ENCODE measurements at places on chromosomes 2 and 18. TPM values are rescaled to one million over a fixed set of nuclear protein-coding genes. Genes with fewer than 3 reads are reported as not detected.

- DNase-seq = no peak
Measured at GRCh38 chr2:38038682-38039081, 37.3 kb downstream of the CYP1B1 start.

- DNase-seq = peak; percentile 36
Measured at GRCh38 chr2:230447455-230448451, 31.8 kb downstream of the SP100 start.

DNA sequence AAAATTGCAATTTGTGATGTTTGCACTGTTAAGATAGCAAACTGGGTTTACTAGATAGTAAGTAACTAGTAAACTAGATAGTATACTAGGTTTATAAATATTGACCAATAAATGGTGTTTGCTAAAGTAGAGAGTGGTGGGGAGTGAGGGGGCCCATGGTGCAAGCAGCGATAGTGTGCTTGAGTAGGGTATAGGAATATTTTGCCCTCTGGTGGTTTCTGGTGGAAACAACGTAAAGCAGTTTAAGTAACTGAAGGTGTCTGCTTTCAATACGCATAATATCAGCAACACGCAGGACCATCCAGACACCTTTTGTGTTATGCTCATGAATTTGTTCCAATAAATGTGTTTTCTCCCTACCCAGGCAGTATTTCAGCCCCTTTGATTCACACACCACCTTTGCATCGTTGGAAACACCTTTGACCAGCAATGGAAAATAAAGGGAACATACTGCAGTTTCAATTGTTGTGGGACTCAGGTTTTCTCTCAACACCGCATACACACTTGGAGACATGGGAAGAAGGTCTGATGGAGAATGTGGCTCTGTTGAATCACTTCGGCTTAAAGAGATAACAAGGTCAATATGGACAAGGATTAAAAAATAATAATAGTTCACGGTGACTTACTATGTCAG, 16.7 kb upstream of the STAT1 start:
- peak; percentile 37 for DNase-seq

GRCh38 chr2:230319211-230319862, 7.7 kb upstream of the SP140L start:
- peak; percentile 88 for DNase-seq

DNA sequence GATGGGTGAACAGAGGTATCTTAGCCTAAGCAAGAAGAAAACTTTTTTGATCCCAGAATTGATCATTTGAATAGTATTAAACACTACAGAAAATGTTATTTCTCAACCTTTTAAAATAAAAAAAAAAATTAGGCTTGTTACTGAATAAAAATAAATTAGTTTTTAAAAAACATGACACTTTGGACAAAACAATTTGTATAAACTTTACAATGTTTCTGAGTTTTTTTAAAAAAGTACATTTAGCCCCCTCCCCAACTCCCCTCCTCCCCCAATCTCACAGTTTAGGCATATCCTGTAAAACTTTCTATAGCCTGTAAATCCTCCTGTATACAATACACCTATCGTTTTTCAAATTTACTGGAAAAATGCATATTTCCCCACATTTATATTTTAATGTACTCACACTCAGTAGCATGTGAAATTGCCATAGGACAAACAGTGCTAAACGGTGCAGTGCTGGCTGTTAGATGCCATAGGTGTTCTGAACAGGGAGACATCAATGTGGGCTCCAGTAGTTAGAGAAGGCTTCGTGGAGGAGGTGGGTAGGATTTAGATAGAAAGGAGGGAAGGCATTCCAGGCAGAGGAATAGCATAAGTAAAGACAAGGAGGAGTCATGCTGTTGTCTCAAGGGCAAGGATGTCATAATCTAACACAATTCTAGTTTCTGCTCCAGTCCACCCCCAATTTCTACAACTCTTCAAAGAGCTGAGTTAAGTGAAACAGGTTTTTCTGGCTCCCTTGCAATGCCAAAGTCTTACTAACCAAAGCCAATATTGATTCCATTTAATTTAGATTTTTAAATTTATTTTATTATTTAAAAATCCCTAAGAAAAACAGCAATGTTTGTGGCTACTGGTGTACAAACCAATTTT, 50.9 kb downstream of the SP3 start:
- no peak for DNase-seq

DNA sequence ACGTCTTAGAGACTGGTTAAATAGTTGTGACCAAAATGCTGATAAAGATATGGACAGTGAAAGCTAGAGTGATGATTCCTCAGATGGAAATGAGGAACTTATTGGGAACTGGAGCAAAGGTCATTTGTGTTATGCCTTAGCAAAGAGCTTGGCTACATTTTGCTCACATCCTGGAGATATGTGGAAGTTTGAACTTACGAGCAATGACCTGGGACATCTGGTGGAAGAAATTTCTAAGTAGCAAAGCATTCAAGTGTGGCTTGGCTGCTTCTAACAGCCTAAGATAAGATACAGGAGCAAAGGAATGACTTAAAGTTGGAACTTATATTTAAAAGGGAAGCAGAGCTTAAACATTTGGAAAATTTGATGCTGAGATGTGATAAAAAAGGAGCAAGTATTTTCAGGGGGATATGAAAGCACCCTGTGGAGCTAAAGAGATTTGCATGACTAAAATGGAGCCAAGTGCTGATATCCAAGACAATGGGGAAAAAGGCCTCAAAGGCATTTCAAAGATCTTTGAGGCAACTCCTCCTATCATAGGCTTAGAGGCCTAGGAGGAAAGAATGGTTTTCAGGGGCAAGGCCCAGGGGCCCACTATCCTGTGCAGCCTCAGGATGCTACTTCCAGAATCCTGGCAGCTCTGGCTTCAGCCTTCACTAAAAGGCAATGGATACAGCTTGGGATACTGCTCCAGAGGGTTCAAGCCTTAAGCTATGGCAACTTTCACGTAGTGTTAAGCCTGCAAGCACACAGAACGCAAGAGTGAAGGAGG, 124.1 kb upstream of the KLHL14 start:
- DNase-seq = no peak

DNA sequence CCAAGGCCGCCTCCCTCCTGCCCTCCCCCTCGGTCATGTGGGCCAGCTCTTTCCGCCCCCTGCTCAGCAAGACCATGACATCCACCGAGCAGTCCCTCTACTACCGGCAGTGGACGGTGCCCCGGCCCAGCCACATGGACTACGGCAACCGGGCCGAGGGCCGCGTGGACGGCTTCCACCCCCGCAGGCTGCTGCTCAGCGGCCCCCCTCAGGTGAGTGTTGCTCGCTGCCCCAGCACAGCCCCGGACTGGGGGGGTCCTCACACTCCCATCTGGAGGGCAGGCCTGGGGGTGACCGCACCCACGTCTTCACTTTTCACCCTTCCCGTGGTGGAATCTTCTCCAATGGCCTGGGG, 51.3 kb downstream of the NTSR2 start:
- no peak for DNase-seq

DNA sequence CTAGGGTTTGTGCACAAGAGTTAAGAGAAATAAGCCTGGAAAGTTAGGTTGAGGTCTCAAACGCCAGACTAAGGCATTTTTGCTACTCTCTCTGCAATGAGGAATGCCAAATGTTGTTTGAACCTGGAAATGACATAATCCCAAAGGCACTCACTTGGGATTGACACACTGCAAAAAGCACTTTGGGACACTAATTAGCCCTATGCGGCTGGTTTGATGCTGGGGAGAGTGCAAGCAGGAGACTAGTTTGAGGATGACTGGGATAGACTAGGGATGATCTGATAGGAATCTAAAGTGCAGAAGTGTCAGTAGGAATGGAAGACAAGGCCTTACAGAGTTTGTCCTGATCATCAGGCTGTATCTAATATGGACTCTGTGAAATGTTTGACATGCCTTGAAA, 469.0 kb downstream of the SLC4A3 start:
- DNase-seq = no peak

- no peak for DNase-seq
Measured at GRCh38 chr2:138373993-138374408, 127.6 kb upstream of the SPOPL start.

GRCh38 chr2:109615637-109616144, 1.5 kb downstream of the SOWAHC start:
- no peak for DNase-seq

DNA sequence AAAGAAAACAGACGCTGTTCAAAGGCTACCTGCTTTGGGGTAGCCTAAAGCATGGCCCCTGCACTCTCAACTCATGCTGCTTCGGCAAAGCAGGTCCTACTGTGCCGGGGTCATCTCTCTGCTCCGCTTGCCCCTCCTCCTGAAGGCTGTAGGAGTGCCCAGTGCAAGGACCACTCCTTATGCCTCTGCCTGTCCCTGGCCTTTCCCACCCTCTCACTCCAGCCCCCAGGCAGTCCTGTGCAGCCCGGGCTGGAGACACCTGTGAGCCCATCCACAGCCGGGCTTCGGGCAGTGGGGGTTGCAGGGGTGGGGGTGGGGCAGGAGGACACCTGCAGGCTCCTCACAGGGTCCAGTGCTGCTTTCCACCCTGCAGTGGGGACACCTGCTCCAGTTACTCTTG, 69.1 kb downstream of the ACKR3 start:
- DNase-seq = no peak

The G6PC2 gene
- not detected for total RNA-seq

The TP53I3 gene
- total RNA-seq = not detected

The SMCHD1 gene
- 215 TPM for total RNA-seq

The MAPRE3 gene
- total RNA-seq = 3.8 TPM

The PRADC1 gene
- 10.7 TPM for total RNA-seq

The SH3BP4 gene
- 0.29 TPM for total RNA-seq

The CD207 gene
- total RNA-seq = not detected

Measured in naive thymus-derived CD8-positive, alpha-beta T cell (primary cell).